NCI-H526 (cell line): ENCODE measurements at places on chromosomes 1 and 21.

- no peak for DNase-seq
Observed at GRCh38 chr1:184595596-184595995, 159.1 kb downstream of the EDEM3 start.

- DNase-seq = no peak
Observed at GRCh38 chr1:221793439-221794078, 51.7 kb upstream of the DUSP10 start.

GRCh38 chr1:46020010-46020409 is 112.4 kb downstream of the PIK3R3 start:
- DNase-seq = no peak

- no peak for DNase-seq
Observed at GRCh38 chr1:206466840-206467649, 3.2 kb upstream of the IKBKE start.

DNA sequence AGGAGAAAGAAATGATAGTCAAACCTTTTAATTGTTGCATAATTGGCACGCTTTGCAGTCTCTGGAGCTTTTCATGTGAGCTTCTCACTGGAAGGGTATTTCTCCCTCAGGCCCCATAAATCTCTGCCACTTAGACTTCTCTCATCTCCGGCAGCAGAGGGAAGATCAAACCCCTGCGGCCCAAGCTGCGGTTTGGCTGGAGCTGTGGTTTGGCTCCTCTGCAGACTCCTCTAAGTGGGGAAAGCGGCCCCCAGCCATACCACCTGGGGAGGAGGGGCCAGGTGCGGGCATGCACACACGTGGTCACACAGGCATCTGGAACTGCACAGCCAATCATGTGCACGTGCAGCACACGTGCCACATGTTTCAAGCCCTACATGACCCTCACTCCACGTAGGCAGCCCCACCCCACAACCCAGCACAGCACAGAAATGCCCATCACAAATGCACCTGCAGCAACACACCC is 58.3 kb downstream of the UBE2T start:
- DNase-seq = no peak

DNA sequence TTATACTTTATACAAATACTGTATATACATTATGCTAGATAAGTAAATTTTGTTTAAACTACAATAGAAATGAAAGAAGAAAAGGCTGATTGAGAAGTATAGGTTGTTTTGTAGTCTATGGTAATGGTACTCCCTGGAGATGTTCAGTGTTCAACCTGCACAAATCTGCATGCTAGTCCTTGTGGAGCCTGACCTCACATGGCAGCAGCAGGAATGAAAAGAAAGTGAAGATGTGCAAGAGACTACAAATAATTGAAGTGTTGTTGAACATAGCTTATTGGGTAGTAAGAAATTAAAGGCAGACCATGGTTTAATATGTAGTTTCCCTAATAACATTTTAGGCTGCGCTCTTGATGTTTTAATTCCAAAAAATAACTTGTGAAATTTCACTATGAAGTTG is 201.2 kb downstream of the TGFB2 start:
- no peak for DNase-seq

DNA sequence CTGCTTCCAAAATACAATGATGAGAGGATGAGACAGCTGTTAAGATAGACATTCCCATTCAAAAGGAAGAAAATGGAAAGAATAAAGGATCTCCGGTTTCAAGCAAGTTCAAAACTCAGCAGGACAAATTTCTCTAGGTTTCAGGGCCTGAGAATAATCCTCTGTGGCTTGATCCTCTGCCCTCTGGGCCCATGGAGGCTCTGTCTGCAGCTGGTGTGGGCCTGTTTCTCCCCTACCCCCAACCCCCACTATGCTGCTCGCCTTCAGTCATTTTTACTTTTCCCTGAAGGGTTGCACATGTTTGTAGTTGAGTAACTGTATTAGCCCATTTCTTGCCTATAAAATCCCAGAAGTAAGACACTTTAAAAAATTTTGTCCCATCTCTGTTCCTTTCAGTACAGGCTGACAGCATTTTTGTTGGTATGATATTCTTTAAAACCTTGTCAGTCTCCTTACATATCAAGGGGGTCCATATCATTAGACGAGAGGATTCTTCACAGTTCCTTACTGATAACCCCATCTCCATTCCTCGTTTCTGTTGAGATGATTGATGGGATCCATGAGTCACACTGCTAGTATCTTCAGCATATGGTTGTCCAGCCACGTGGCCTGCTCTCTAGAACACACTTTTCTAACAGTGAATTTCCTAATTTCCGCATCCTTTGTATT is 10.5 kb downstream of the ZMYM4 start:
- DNase-seq = no peak

GRCh38 chr1:244205171-244205570 is 154.1 kb downstream of the ZBTB18 start:
- DNase-seq = no peak

DNA sequence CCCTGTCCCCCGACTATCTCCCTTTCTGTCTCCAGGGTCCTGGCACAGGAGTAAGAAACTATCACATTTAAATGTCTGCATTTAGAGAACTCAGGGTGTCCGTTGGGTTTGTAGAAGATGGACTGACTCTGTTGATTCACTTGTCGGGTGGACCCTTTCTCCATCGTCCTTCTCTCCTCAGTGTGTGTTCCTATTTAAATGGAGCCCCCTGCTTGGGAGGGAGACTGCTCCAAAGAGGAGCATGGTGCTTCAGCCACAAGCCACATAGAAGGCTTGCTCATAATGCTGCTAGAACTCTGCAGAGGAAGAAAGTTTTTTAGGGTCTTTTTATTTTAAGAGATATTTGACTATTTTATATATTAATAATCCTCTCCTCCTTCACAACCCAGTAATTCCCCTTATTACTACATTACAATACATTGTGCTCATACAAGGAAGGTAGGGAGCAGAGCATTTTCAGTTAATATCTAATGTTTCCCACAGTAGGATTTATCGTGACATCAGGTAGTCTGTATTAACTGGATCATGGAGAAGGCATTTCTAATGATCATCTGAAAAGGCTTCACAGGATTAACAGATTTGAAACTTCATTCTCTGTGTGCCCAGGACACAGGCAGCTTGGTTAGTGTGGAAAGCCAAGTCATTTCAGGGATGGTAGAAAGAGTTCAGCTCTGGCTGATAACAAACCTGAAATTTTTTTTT is 13.8 kb downstream of the FGGY start:
- DNase-seq = no peak

DNA sequence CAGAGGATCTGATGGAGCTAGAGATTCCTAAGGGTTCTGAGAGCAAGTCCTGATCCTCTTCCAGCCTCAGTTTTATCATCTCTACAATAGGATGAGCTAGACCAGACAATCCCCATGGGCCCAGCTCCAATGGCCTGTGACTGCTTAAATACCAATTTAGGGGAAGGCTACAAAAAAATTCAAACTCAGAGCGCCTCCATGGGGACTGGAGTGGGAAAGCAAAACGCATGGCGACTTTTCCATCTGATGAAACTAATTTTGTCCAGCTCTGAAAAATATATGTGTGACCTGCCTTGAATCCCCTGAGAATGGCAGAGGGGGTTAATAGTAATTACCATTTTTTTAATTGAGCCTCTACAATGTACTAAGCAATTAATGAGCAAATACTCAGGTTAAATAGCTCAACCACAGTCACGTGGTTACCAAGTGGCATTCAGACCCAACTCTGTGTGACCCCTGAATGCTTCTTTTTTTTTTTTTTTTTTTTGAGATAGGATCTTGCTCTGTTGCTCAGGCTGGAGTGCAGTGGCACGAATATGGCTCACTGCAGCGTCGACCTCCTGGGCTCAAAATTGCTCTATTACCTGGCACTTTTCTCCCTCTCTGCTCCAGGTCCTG is 8.4 kb downstream of the EXTL1 start:
- DNase-seq = no peak

DNA sequence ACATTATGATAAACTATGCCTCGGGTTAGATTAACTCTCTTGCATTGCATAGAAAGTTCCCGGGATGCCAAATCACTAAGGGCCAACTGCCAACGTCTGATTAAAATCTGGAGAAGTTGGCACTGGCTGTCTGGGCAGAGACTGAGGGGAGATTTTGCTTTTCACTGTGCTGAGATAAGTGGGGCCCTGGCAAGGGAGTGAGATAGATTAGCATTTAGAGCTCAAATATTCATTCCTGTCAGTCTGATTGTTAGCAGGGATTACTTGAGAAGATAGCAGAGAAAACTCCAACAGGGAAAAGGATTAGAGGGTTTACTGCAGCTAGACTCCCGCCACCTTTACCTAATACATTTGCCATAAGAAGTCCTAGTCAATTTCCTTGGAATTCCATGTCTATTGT is 714.1 kb upstream of the CHRM3 start:
- no peak for DNase-seq

DNA sequence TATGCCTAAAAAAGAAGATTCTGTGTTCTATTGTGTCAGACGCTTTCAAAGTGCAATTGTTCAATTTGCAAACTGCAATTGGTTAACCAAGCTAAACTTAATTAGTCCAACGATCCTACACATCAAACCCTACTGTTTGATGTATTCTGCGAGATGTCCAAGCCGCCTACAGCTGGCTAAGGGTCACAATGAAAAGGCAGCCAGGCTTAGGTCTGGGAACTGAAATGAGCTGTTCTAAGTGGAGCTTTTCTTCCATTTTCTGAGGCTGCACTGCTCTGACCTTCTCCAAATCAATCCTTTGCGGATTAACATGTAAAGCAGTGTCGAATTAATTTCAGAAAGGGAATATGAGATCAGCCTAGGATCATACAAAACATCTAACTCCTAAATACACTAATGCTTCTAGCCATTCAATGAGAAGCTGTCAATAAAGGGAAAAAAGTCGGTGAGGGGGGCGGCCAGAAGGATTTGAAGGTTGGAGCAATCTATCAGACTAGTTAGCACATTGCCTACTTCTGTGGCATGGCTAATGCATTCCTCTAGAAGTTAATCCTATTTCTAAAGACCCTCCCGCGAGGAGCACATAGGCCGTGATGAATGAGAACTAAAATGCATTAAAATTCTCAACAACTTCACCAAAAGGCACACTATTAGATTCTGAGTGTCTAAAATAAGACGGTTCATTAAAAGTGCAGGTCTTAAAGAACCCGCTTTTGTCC is 119.0 kb downstream of the SIM2 start:
- DNase-seq = no peak

DNA sequence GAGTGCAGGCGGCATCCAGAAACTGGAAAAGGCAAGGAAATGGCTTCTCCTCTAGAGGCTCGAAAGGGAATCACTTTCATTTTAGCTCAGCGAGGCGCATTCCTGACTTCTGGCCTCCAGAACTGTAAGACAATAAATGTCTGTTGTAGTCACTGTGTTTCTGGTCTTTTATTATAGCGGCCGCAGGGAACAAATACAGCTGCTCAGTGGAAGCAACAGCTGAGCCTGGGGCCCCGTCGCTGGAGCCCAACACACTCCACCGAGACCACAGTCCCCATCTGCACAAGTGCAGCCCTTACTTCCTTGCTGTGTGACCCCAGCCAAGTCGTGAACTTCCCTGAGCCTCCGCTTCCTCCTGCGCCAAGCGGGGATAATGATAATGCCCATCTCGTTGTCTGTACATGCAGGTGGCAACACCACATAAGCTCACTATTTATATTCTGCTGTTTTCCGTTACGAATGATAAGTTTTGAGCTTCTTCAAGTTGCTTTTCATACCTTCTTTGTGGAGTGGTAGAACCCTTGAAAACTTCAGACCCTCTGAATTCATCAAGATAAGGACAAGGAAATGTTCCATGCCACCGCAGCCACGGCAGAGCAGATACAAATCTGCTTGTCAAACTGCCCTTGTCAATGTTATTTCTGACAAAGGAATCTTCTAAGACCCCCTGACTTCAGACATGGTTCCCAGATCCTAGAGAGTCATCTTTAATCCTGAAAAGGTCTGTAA is 3.2 kb upstream of the LAPTM5 start:
- no peak for DNase-seq

DNA sequence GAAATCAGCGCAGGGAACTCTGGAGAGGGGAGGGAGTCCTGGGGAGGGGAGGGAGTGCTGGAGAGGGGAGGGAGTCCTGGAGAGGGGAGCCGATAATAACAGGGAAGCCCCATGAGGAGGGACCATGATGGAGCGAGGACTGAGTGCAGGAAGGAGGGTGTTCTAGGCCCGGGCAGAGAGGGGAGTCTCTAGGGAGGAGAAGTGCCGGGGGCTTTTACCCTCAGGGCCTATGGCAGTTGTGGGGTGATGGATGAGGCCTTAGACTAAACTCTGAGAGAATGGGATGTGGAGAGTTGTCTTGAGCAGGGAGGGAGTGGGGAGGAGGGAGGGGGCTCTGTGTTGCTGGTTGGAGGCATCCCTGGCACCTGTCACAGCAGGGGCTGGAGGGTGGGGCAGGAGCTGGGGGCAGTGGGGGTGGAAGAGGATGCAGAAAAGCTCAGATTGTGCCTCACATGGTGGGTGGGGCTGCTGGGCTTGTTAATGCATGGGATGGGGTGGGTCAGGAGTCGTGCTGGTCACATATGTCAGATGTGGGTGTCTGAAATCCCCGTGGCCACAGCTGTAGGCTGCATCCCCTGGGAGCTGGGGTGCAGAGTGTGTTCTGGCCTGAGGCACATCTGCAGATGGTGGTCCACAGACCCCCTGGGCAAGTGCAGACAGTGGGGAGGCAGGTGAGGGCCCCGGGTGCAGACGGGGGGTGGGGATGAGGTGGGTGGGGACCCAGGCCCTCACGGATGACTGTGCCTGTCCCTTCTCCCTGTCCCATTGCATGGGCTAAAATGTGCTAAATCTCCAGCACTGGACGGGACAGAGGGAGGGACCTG is 88.4 kb upstream of the COL6A1 start:
- DNase-seq = no peak

- no peak for DNase-seq
Observed at GRCh38 chr21:34687065-34687464, 18.3 kb downstream of the CLIC6 start.

DNA sequence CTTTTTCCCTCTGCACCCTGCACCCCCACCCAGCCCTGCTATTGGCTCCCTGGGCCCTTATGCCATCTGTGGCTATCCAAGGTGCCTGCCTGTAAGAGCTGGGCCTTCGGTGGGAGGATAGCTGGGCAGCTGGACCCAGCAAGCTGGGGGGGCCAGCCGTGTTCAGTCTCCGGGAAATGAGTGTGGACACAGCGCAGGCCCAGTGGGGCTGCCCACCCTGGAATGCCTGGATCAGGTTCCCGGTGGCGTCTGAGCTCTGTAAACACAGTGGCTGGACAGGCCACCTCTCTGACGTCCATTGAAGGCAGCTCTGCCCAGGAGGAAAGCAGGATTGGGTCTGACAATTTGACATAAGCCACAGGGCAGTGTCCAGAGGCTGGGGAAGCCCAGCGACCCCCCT is 127.8 kb downstream of the FOXD2 start:
- no peak for DNase-seq

- no peak for DNase-seq
Observed at GRCh38 chr1:86394416-86394815, 1.7 kb downstream of the ODF2L start.

DNA sequence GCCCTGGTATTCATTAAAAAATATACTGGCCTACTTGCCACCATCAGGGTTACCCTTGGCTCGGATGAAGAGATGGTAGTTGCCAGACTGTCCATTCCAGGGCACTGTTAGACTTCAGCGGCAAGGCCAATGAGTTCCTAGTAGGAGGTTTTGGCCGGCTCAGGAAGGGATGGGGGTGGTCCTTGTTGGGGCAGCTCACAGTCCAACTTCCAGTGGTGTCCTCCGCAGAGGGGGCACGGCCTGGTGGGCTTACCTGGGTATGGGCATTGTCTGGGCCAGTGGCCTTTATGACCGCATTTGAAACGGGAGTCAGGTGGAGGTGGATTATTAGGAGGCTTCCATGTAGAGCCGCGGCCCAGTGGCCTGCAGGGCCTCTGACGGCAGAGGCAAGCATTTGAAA is 139.1 kb upstream of the ETV3 start:
- DNase-seq = no peak

GRCh38 chr1:13793088-13793730 is 93.2 kb downstream of the PRDM2 start:
- DNase-seq = no peak
